Iris pigment epithelial cell (primary cell): ENCODE measurements at places on chromosomes 1 and 21.

- no peak for DNase-seq
These were observed 10.4 kb downstream of the TAF1A start for GRCh38 chr1:222579316-222579715.

DNA sequence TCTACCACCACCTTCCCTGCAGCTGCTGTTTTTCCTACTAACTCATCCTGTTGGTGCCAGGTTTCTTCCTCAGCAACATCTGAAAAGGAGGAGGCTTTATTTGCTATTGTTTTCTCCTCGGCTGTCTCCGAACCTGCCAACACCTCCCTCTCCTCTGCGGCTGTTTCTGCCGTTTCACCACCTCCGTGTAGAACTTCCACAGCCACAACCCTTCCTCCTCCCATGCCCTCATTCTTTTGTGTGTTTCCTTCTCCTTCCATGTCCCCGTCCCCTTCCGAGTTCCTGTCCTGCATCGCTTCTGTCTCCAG is 59.0 kb upstream of the LRRC53 start:
- DNase-seq, result no peak

DNA sequence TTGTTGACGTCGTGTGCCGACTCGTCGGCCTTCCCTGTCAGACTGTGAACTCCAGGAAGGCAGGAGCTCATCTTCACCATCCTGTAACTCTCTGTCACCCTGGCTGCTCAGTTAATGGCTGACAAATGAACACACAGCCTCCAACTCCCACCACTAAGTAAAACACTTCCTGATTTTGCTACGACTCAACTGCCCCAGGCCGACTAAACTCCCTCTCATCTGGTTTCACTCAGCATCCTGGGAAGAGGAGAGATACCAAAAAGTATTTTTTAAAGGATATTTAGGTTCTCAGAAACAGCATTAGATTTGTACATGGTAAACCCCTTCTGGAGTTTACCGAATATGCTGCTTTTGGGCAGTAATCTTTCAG is 18.2 kb upstream of the LHX4 start:
- no peak for DNase-seq

DNA sequence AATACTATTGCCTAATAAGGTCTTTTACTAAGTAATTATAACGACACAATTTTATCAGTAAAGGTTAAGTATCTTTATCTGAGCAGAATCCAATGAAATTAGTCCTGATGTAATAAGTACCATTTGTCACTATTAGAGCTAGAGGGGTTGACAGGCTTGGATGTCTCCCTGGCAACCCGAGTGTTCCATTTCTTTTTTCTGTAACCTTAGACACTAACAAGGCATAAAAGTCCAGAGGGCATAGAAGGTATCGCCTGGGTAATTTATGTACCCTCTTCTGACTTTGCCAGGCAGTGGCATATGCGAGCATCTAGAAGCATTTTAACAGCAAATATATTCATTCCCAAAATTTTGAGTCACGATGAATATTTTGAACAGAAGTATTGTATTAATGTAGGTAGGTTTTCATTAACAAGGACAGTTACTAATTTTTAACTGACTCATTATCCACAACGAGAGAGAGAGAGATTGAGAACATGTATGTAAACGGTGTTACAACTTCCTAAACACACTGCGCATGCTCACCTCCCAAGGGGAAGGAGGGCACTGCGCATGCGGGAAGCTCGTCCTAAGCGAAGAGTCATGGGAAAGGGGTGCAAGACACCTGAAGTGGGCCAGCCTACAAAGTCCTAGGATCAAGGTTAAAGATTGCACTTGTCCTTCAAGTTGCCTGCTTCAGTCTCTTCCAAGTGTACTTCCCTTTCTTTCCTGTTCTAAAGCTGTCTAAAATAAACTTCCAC is 423.9 kb downstream of the DSCAM start:
- DNase-seq, result no peak
